ENCODE measurements at places on chromosomes 1 and 21. TPM values are rescaled to one million over a fixed set of nuclear protein-coding genes. Genes with fewer than 3 reads are reported as not detected.

Gene PCAT6
- total RNA-seq, result 1.7 TPM

DNA sequence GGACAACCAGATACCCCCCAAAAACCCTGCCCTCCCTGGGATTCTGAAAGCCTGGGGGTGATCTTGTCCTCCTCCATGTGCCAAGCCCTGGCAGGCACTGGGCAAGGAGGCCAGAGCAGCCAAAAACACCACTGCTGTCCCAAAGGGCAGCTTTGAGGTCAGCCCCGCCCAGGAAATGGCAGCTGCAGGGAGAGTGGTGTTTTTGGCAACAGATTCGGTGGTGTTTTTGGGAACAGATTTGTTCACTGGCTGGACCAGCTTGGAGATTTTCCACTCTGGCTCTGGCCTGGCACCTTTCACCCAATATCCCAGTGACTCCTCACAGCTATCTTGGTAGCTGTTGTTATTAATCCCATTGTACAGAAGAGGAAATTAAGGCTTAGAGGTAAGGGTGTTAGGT, 34.7 kb downstream of the LRP8 start:
- peak; percentile 86 for DNase-seq

DNA sequence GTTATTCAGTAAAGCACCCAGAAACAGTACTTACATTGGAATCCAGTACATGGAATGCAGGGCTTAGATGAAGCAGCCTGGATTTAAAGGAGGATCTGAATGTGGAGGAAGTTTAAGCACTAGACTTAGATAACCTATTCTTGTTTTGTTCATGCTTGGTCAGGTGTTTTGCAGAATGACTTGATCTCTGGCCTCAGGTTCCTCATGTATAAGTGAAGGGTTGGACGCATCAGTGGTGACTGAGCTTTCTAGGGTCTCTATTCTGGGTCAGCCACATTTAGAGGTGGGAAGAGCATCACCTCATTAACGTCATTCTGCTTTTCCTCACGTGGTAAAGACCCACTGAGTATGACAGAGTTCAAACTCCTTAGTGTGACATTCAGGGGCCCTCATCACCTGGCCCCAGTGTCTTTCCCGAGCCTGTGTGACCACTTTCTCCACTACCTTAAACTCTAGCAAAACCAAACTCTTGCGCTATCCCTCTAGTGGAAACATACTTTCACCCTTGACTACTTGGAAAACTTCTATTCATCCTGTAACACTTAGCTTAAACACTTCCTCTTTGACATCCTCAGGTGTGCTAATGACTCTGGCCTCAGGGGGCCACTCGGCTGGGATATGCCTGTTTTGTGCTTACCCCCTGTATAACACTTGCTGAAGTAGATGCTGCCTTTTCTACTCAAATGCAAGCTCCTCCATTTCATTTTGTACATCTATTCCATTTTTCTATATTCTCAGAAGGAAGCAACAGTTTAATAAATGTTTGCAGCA, 871 bp upstream of the ERICH3 start:
- no peak for DNase-seq

Gene FHAD1
- 2.7 TPM for total RNA-seq

DNA sequence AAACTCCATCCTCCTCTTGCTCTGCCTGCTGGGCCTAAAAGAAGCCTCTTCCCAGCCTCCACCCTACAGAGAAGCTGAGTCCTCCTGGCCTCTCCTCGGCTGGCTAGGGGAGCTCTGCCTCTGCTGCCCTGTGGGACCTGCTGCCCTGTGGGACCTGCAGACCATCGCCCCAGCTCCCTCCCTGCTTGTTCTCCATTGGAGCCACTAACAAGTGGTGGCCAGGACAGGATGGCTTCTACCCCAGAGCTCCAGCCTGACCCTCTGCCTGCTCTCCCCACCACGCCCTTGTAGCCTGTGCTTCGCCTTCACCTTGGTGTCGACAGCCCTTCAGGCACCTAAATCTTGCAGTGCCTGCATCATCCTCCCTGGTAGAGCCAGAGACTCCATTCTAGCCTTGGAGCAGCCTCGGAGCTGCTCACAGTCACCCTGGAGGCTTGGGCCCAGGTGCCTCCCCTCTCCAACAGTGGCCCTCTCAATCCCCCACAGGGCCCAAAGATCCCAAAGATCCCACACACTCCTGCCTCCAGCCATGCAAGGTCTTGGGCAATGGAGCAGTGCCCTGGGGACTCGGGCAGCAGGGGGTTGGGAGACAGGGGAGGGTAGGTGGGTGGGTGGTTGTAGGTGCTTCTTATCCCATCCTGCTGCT, 3.0 kb downstream of the EPS8L3 start:
- DNase-seq, result peak; percentile 45

Measured in aorta (tissue), 5 donors.